ENCODE measurements at places on chromosomes 5 and 9. TPM values are rescaled to one million over a fixed set of nuclear protein-coding genes. Genes with fewer than 3 reads are reported as not detected.

Gene SLCO6A1
- polyA plus RNA-seq: not detected

GRCh38 chr5:159040181-159040580, 59.5 kb downstream of the EBF1 start:
- DNase-seq: no peak

Gene PIP5KL1
- polyA plus RNA-seq: 4.4 TPM

DNA sequence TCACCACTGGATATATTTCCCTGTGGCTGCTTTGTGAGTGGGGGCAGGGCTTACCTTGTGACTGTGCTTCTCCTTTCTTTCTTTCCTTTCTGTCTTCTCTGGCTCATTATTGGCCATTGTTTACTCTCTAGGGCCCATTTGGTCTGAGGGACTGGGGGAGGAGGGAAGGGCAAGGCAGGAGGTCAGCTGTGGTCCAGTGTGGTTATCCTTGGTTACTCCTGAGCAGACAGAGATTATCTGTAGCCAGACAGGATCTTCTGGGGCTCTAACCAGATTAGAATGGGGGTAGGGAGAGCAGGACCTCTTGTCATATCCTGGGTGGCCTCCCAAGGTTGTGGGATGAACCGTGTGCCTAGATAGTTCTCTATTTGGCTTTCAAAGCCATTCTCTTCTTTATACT, 71.2 kb downstream of the ANKRD55 start:
- no peak for DNase-seq

Gene LEAP2
- polyA plus RNA-seq: 1.2 TPM

- no peak for DNase-seq
Observed at GRCh38 chr9:135993409-135993742, 32.2 kb upstream of the UBAC1 start.

- DNase-seq: no peak
Observed at GRCh38 chr9:98687911-98688310, 20.8 kb downstream of the GABBR2 start.
